ENCODE measurements at places on chromosomes 12 and 14.

DNA sequence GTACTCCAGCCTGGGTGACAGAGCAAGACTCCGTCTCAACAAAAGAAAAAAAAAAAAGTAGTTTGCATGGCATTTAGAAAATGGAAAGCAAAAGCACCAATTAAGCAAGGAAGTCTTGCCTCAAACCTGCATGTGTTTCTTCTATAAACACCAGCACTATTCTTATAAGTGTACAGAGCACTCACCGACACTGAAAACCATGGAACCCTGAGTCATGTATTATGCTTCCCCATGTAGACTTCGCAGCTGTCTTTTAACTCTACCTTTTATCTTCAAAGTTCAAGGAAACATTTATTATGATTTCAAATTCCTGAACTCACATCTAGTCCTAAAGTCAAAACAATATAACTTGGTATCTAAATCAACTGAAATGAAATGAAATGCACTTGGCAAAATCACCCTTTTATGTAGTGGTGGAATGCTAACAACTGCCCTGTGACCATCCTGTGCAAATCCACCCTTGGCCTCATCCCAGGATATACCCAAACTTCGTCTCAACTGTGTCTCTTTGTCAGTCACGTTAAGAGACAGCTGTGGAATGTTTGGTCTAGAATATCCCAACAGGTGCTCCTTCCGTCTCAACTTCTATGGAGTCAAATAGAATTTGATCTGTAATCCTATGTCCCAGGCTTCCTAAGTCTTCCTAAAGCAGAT, 4.8 kb downstream of the BCAT1 start:
- H3K27ac ChIP-seq, result no peak overlapping the region
- peaks cover 12% of the 10 kb centered on the region for H3K4me1 ChIP-seq
- DNase-seq, result no peak
- no peaks in the 10 kb centered on the region for H3K36me3 ChIP-seq
- H3K27me3 ChIP-seq, result peaks cover 15% of the 10 kb centered on the region

DNA sequence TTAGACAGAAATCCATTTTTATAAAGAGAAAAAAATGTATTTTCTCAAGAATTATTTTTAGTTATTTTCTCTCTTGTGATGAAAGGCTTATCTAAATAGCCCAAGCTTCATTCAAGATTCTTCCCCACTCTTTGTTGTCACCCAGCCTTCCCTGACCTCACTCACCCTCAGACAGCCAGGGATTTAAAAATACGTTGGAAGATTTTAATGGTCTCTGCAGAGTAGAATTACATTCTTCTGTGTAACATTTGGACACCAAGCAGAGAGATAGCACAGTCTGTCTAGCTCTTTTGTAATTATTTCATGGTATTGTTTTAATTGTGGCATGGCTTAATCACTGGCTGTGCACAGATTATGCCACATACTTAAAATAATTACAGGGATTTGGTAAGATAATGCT, 130.3 kb downstream of the IGF1 start:
- no peak overlapping the region for H3K4me3 ChIP-seq
- no peak for DNase-seq
- no peaks in the 10 kb centered on the region for H3K4me1 ChIP-seq
- H3K27ac ChIP-seq, result no peak overlapping the region

- H3K4me3 ChIP-seq, result no peak overlapping the region
- DNase-seq, result no peak
- H3K27ac ChIP-seq, result no peak overlapping the region
- no peaks in the 10 kb centered on the region for H3K27me3 ChIP-seq
- peaks cover 14% of the 10 kb centered on the region for H3K4me1 ChIP-seq
Observed at GRCh38 chr12:106327309-106327869, 24.9 kb downstream of the TCP11L2 start.

- H3K27me3 ChIP-seq, result no peaks in the 10 kb centered on the region
- no peak for DNase-seq
- H3K36me3 ChIP-seq, result peaks cover 10% of the 10 kb centered on the region
- H3K4me3 ChIP-seq, result no peak overlapping the region
- H3K4me1 ChIP-seq, result peaks cover 39% of the 10 kb centered on the region
Observed at GRCh38 chr14:89182326-89182725, 234.7 kb downstream of the FOXN3 start.
